Tongue (tissue), 3 donors: ENCODE measurements at places on chromosomes 2 and 18. TPM values are rescaled to one million over a fixed set of nuclear protein-coding genes. Genes with fewer than 3 reads are reported as not detected.
A peak's percentile ranks its signal among the peaks of the same experiment; 100 is the strongest.

DNA sequence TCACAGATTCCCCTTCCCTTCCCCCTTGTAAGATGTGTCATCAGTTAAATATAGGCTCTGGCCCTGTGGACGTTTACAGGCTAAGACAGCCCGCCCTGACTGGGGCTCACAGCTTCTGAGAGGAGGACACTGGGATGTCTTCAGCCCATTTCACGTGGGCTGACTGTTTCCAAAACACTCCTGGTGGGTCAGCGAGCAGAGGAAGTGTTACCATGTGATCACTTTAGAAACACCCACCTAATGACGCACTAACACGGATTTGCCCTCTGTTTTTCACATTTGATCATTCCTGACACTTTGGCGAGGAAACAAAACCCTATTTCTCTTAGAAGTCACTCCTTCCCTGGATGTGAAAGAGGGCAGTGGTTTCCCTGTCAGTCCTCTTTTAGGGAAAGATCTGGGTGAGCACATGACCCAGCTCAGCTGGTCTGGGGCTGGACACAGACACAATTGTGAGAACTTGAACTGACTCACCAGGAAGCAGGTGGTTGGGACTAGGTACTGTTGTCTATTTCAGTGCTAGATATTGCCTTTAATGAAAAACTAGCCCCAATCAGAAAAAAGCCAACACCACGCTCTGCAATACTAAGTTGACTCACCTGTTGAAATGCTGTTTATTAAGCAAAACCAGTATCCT, 38.8 kb downstream of the BMP10 start:
- DNase-seq: peak; percentile 62

GRCh38 chr2:39504790-39505335, 67.8 kb upstream of the MAP4K3 start:
- DNase-seq: no peak

DNA sequence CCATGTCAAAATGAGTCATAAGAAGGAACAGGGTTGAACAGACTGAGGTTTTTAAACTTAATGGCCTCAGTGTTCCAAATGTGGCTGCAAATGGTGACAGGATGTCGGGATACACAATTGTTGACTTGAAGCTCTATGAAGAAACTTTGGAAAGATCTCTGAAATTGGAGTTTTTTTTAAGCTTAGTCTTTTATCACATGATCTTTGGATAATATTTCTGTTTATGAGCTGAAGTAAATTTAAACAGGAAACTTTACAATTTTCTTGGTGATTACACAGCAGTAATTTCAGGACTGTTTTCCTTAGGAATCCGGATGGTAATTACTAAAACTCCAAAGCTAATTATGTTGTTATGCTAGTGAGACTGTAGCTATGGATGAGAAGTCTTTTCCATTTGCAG, 199.1 kb upstream of the NRXN1 start:
- DNase-seq: no peak

- DNase-seq: no peak
Measured at GRCh38 chr18:48732767-48733424, 194.1 kb downstream of the CTIF start.

DNA sequence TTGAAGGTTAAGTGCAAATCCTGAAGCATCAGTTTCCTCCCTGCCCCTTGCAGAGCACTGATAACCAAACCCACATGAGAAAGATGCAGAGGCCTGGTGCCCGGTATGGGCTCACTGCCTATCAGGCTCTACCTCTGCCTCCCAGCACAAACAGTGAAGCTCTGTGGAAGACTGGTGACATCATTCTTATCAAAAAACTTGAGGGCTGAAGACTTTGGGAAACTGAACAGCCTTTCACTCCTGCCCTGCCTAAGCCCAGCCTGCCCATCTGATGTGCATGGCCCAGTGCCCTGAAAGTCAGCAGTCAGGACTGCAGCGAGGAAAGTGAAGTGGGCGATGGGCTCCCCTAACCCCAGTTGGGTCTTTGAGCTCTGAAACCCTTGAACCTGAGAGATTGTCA, 174.8 kb upstream of the ARL4C start:
- DNase-seq: no peak

DNA sequence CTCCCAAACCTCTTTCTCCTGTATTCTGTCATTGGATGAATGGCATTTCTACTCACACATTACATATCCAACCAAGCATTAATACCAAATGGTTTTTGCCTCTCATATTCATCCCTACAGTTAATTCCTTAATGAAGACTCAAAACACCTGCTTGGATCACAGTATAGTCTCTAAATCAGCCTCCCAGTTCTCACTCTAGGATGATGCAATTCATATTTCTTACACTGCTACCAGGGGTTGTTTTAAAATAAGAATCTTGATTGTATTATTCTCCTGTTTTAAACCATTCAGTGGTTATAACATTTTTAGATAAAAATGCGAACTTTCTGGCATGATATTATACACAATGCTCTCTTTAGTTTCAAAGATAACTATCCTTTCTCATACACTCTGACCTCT, 281.4 kb upstream of the ZEB2 start:
- DNase-seq: no peak

DNA sequence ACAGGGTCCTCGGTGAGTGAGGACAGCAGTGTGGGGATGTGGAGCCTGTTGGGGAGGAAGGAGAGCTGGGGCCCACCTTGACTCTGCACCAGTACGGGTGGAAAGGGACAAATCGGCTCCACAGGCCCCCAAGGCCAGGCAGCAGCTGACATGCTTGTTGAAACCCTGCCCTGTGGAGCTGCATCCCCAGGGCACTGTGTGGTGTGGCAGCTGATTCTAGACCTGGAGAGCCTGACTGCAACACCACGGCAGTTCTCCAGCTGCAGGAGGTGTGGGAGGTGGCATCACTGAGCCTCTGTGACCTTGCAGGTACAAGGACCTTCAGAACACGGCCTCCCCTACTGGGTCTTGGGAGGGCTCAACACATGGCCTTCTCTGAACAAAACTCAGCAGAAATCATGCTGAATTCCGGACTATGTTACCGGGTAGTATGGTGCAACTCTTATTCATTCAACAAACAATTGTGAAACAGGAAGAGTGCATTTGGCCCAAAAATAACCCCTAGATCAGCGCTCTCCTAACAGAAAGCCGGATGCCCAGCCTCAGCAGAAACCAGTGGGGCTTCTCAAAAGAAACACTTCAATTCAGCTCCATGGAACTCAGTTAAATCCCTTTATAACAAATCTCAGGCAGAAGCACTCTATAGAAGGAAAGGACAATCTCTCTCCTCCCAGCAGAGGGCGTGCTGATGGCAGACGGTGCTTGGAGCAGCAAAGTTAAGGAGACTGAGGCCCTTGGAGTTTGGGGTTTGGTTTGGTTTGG, 104.4 kb upstream of the SALL3 start:
- DNase-seq: peak; percentile 40

DNA sequence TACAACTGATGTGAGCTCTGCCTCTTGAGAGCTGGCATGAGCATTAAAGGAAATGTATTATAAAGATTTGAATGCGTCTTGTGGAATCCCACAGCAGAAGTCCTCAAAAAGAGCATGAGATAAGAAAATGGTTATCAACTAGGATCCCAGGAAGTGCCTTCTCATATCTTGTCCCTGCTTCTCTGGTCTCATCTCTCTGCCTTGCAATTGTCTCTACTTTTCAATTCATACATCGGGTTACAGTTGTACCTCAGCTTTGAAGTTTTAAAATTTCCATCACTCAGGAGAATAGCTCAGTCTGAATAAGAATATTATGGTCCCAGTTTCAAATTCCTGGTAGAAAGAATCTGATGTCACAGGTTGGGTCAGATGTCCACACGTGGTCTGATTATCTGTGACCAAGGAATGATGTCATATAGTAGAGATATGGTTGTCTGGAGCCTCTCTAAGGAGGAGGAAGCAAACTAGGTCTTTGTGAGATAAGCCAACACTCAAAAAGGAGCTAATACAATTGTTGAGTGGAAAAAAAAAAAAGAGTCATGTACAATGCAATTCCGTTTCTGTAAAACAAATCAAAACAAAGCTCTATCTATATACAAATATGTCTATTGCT, 21.7 kb upstream of the CCDC88A start:
- DNase-seq: no peak

DNA sequence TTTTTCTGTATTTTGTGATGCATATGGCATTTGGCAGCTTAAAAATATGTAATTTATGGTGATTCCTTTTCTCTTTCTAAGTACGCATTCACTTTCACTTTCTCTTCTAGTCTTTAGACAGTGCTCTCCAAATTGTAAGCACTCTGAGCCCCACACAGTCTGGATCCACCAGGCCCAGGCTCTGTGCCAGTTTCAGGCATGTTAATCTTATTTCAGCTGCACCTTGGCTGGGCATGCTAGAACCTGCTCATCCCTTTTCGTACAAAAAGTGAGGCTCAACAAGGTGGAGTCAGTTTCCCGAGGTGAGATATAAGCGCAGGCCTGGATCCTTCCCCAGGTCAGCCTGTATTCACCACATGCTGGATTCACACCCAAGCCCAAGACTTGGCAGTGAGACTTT, 203.9 kb downstream of the MTX2 start:
- no peak for DNase-seq

DNA sequence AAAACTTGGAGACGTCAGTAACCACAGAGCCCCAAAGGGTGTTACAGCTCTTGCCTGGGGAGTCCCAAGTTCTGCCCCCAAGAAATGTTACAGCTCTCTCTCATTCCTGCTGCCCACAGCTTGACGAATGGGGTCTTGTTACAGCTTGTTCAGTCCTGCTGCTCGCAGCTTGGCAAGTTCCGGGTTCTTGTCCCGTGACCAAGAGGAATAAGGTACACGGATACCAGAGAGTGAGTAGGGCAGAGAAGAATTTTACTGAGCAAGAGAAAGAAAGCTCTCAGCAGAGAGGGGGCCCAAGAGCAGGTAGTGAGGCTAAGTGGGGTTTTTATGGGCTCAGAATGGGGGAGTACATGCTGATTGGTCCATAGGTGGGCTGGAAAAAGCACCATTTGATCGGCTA, 27.2 kb downstream of the SLC39A6 start:
- no peak for DNase-seq

- DNase-seq: no peak
Measured at GRCh38 chr2:191301971-191302370, 56.8 kb downstream of the MYO1B start.

- DNase-seq: no peak
Measured at GRCh38 chr2:38517284-38517683, 85.4 kb downstream of the HNRNPLL start.

GRCh38 chr2:190713471-190713870, 64.6 kb downstream of the NAB1 start:
- no peak for DNase-seq

Gene NDC80
- total RNA-seq: 9.4 TPM

Gene STK16
- total RNA-seq: 10.5 TPM

Gene TDRD15
- not detected for total RNA-seq
